ENCODE measurements at places on chromosomes 3 and 15.

GRCh38 chr3:170189398-170190256 is 8.1 kb upstream of the PHC3 start:
- no peaks in the 10 kb centered on the region for H3K36me3 ChIP-seq
- no peak overlapping the region for H3K27ac ChIP-seq
- no peak for DNase-seq
- H3K27me3 ChIP-seq, result no peaks in the 10 kb centered on the region
- H3K4me1 ChIP-seq, result peaks cover 4% of the 10 kb centered on the region
- H3K4me3 ChIP-seq, result no peak overlapping the region

- DNase-seq, result no peak
- H3K27me3 ChIP-seq, result no peaks in the 10 kb centered on the region
- H3K27ac ChIP-seq, result no peak overlapping the region
These were observed 17.1 kb upstream of the RASA2 start for GRCh38 chr3:141469720-141470119.

DNA sequence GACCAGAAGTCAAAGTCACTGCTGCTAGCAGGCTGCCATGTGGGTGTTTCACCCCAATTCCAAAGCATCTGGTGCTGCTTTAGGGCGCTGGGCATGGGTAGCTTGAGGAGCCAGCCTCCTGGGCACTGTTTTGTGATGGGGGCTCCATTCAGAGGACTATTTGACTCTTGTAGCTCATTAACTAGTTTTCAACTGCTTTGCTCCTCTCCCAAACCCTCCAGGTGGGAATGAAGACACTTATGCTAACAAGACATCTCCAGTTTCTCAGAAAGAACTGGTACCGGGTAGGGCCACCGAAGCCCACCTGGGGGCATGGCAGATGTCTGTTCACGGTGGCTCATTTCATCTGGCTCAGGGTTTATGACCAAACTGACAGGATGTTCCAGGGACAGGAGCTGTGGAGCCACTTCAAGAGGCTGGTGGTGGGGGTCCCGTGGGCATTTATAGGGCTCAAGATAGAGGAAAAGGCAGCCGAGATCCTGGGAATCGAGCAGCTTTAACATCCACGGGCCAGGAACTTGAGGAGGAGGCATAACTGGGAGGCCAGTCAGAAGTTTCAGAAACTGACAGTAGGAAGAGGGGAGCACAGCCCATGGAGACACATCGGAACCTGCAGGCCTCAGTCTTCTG is 17.7 kb downstream of the AMOTL2 start:
- no peak overlapping the region for H3K4me3 ChIP-seq
- no peaks in the 10 kb centered on the region for H3K27me3 ChIP-seq
- DNase-seq, result no peak
- no peaks in the 10 kb centered on the region for H3K36me3 ChIP-seq
- H3K27ac ChIP-seq, result no peak overlapping the region

DNA sequence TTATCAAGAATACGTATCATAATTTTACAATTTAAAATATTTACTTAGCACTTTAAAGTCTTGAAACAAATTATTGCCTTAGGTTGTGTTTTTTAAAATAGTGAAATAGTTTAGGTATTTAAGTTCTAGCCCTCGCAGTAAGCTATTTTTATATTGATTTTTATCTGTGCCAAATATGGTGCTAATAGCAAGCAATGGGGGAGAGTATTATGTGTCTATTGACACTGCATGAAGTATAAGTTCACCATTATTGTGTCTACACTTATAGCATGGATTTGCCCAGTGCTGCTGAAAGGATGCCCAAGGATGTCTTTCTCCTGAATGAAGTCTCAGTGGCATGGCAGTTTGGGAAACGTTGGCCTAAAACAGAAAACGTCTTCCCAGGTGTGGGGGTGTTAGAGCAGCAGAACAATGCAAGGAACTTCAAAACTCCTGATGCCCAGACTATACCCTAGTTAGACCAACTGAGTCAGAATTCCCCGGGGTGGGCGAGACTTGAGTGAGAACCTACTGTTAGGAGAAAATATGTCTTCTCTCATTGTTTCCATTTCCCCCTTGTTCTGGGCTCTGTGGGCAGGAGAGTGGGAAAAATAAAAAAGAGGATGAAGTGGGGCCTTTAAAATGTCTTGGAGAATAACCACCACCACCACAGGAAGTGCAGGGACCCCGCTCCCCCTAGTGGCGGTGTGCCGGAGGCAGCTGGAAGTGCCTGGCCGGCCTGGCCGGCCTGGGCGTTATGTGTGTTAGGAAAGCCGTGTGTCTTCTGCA is 104.2 kb upstream of the SLC7A14 start:
- H3K4me3 ChIP-seq, result no peak overlapping the region
- H3K27me3 ChIP-seq, result no peaks in the 10 kb centered on the region
- DNase-seq, result peak; percentile 77

DNA sequence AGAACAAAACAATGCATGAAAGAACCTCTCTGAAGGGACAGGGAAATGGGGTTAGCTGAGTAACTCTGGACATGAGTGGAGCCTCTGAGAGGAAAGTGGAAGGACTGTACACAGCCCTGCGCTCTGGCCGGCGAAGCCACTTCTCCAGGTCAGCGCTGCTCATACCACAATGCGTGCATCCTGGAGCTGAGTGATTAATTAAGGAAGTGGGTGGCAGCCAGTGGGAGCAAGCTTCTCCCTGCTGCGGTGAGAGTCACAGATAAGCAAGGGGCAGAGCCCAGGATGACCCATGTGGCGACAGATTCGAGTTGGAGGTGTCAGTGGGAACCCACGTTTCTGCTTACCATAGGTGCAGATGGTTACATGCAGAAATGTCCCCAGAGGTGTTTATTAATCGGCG is 48.0 kb downstream of the KLF15 start:
- DNase-seq, result no peak
- H3K36me3 ChIP-seq, result no peaks in the 10 kb centered on the region
- H3K27me3 ChIP-seq, result no peaks in the 10 kb centered on the region
- no peaks in the 10 kb centered on the region for H3K4me1 ChIP-seq

- no peak overlapping the region for H3K4me3 ChIP-seq
- H3K27me3 ChIP-seq, result no peaks in the 10 kb centered on the region
- no peak for DNase-seq
- no peaks in the 10 kb centered on the region for H3K4me1 ChIP-seq
- no peak overlapping the region for H3K27ac ChIP-seq
These were observed 237.3 kb downstream of the XXYLT1 start for GRCh38 chr3:195033531-195034091.

- no peak overlapping the region for H3K27ac ChIP-seq
- DNase-seq, result peak; percentile 77
- peak overlapping the region; percentile 91 for H3K4me3 ChIP-seq
- H3K4me1 ChIP-seq, result peaks cover 25% of the 10 kb centered on the region
- no peaks in the 10 kb centered on the region for H3K36me3 ChIP-seq
- H3K27me3 ChIP-seq, result no peaks in the 10 kb centered on the region
These were observed 539 bp upstream of the PLCL2 start for GRCh38 chr3:16884084-16884747.

DNA sequence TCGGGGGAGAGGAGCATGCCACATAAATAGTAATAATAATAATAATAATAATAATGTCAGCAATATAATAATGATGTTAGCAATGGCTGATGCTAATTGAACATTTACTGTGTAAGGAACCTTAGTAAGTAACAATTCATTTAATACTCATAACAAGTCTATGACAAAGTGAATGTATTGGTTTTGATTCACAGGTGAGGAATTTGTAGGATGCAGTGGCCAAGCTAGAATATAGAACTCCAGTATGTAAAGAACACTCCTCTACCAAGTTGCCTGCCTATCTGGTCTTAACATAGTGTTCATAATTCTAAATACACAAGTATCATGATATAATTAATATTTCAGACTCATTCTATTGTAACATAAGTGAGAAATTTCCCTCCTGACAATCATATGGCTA is 1016.5 kb downstream of the ROBO1 start:
- no peak overlapping the region for H3K4me3 ChIP-seq
- no peak overlapping the region for H3K27ac ChIP-seq
- H3K4me1 ChIP-seq, result no peaks in the 10 kb centered on the region
- H3K36me3 ChIP-seq, result no peaks in the 10 kb centered on the region
- DNase-seq, result no peak

DNA sequence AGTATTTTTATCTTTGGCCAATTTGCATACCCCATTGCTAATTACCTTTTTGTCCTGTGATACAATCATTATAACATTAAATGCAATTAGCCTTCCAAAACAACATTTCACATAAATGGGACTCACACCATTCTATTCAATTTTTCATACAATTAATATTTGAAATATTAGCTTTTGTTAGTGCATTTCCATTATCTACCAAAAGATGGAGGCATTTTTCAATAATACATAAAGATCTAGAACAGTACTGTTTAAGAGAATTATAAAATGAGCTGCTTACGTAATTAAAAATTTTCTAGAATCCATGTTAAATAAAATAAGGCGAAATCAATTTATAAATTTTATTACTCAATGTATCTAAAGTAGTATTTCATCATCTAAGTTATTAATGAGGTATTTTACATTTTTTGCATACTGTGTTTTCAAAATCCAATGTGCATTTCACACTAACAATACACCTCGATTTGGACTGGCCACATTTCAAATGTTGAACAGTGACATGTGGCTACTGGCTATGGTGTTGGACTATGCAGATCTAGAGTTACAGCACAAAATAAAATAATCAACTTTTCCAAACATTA is 74.3 kb downstream of the TJP1 start:
- H3K27me3 ChIP-seq, result no peaks in the 10 kb centered on the region
- H3K27ac ChIP-seq, result no peak overlapping the region
- H3K36me3 ChIP-seq, result no peaks in the 10 kb centered on the region
- peak; percentile 70 for DNase-seq
- H3K4me3 ChIP-seq, result no peak overlapping the region

- H3K4me3 ChIP-seq, result no peak overlapping the region
- no peaks in the 10 kb centered on the region for H3K4me1 ChIP-seq
- no peak overlapping the region for H3K27ac ChIP-seq
- H3K36me3 ChIP-seq, result no peaks in the 10 kb centered on the region
- DNase-seq, result peak; percentile 44
These were observed 79.3 kb downstream of the ATP10A start for GRCh38 chr15:25783607-25784540.

DNA sequence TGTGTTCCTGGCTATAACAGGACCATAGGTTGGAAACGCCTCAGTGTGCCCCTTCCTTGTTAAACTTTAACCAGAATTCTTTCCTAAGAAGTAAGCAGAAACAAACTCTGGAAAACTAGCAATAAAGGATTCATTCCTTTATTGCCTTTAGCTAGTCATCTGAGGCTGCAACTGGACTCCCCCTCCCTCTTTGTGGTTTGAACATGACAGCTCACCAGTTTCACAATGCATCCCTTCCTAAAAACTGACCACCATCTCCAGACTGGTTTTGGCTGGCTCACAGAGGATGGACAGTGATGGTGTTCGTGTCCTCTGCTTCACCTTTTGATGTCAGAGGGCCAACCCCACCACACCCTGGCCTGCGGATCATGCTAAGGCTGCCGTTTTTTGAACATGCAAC is 27.9 kb upstream of the TGFBR2 start:
- H3K27ac ChIP-seq, result no peak overlapping the region
- no peak for DNase-seq
- H3K36me3 ChIP-seq, result no peaks in the 10 kb centered on the region
- no peak overlapping the region for H3K4me3 ChIP-seq
- no peaks in the 10 kb centered on the region for H3K4me1 ChIP-seq

Data from Karpas-422 (cell line).